A549 treated with ZK216348 at 1 μM for 4 hours (cell line): ENCODE measurements at places on chromosomes 7 and 10. TPM values are rescaled to one million over a fixed set of nuclear protein-coding genes. Genes with fewer than 3 reads are reported as not detected.

The PLXDC2 gene
- 0.09 TPM in 1 of 5 replicates, not detected in the others for total RNA-seq

The SEMA3E gene
- total RNA-seq: 1.8 to 3.0 TPM (median 2.2 TPM) in 5 replicates

The BEND7 gene
- 9.5 to 14.3 TPM (median 10.6 TPM) in 5 replicates for total RNA-seq

The SEMA3A gene
- total RNA-seq: 3.7 to 6.6 TPM (median 4.8 TPM) in 5 replicates

The SPDYE5 gene
- total RNA-seq: not detected in 5 replicates

The CCDC7 gene
- 0.37 to 1.0 TPM (median 0.76 TPM) in 5 replicates for total RNA-seq

The DNTT gene
- total RNA-seq: not detected in 5 replicates

The PTN gene
- total RNA-seq: not detected in 5 replicates

The SHTN1 gene
- 19.4 to 30.8 TPM (median 27.9 TPM) in 5 replicates for total RNA-seq

The SAP25 gene
- total RNA-seq: 0.35 to 1.8 TPM (median 0.64 TPM) in 5 replicates

The ZNF727 gene
- total RNA-seq: not detected in 5 replicates

The ZNF107 gene
- 1.3 to 3.3 TPM (median 2.6 TPM) in 5 replicates for total RNA-seq

The NPFFR1 gene
- total RNA-seq: not detected in 5 replicates

The WDR86 gene
- total RNA-seq: 0.13 to 0.23 TPM (median 0.18 TPM) in 3 of 5 replicates, not detected in the others

The COPS6 gene
- 143 to 198 TPM (median 176 TPM) in 5 replicates for total RNA-seq

The CHST3 gene
- 31.8 to 48.4 TPM (median 41.8 TPM) in 5 replicates for total RNA-seq

The ANKRD22 gene
- total RNA-seq: 0.28 to 0.69 TPM (median 0.31 TPM) in 5 replicates

The KCNIP2 gene
- 0.55 to 1.3 TPM (median 0.98 TPM) in 5 replicates for total RNA-seq

The CHST12 gene
- 6.2 to 15.7 TPM (median 13.9 TPM) in 5 replicates for total RNA-seq

The VAX1 gene
- 1.3 to 1.6 TPM (median 1.4 TPM) in 5 replicates for total RNA-seq

The EBLN1 gene
- not detected in 5 replicates for total RNA-seq

The RRP12 gene
- total RNA-seq: 48.1 to 71.9 TPM (median 56.6 TPM) in 5 replicates

The FAM25C gene
- 1.5 to 4.0 TPM (median 2.4 TPM) in 3 of 5 replicates, not detected in the others for total RNA-seq

The ITIH5 gene
- total RNA-seq: 0.08 to 0.24 TPM (median 0.11 TPM) in 4 of 5 replicates, not detected in the other

The PRTFDC1 gene
- 14.0 to 22.2 TPM (median 18.0 TPM) in 5 replicates for total RNA-seq

The SPDYE18 gene
- 0.26 TPM in 1 of 5 replicates, not detected in the others for total RNA-seq

The OPALIN gene
- total RNA-seq: not detected in 5 replicates

The SCIN gene
- total RNA-seq: 0.30 to 0.71 TPM (median 0.45 TPM) in 5 replicates

The GPC2 gene
- total RNA-seq: 0.37 to 1.0 TPM (median 0.92 TPM) in 5 replicates

The ZSWIM8 gene
- 22.4 to 48.8 TPM (median 43.4 TPM) in 5 replicates for total RNA-seq

The EFCAB10 gene
- 1.7 to 5.2 TPM (median 2.5 TPM) in 5 replicates for total RNA-seq
